ENCODE measurements at places on chromosomes 3 and 15.
A peak's percentile ranks its signal among the peaks of the same experiment; 100 is the strongest.

DNA sequence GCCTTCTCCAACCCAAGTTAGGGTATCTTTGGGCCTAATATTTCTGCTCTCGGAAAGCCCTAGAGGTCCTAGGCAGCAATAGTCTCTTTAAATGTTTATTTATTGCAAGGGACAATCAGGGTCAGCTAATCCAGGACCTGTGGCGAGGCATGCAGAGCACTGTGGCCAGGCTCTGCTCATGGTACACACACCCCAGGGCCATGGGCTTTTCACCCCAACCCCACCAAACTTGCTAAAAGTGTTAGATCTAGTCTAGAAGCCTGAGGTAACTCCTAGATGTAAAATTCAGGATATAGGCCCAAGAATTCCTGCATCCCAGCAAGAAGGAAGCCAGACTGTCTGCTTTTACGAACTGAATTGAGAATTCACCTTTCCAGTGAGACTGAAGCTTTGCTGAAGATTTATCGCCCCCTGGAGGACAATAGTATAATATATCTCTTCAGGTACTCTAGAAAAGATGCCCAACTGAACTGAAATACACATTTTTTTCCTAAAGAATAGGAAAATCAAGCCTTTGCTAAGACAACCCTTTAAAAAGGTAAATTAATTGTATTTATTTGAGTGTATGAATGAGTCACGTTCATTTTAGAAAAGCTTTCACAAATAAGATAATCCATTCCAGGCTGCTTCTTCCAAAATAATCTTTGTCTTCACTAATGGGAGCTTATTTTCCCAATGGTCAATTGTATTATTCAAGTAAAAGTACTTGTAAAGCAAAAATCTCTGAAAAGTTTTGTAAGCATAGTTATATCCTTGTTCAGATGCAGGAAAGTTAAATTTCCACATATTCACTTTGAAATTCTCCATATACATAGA lies 89.8 kb downstream of the LRRC3B start:
- DNase-seq, result peak; percentile 3

GRCh38 chr3:131903988-131904415 lies 130.8 kb downstream of the CPNE4 start:
- DNase-seq, result no peak

- DNase-seq, result no peak
These were observed 195.6 kb downstream of the RPLP1 start for GRCh38 chr15:69648212-69648611.

GRCh38 chr15:37093480-37094332 lies 6.6 kb downstream of the MEIS2 start:
- no peak for DNase-seq

DNA sequence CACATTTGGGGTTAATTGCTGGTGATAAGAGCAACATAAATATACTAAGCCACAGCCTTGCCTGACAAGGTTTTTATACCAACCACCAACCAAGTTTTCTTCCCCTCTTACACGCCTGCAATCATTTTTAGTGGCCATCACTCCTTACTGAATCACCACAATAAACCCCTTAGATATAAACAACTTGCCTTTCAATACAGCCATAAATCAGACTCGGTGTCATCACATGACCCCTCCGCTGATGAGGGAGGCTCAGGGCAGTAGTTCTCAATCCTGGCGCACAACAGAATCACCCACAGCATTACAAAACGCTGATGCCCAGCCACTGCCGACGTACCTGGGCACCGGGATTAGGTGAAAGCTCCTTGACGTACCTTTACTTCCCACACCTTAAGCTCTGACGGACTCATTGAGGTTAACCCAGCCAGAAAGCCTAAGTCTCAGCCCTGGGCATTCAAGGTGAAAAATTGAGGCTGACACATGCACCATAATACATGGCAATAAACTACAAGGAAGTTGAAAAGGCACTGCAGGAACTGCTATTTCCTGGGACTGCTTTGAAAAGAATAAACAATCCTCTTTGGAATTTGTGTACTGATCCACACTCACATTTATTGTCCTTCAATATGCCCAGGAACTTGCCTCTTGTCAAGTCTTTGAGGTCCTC lies 17.1 kb downstream of the ADCY5 start:
- no peak for DNase-seq

DNA sequence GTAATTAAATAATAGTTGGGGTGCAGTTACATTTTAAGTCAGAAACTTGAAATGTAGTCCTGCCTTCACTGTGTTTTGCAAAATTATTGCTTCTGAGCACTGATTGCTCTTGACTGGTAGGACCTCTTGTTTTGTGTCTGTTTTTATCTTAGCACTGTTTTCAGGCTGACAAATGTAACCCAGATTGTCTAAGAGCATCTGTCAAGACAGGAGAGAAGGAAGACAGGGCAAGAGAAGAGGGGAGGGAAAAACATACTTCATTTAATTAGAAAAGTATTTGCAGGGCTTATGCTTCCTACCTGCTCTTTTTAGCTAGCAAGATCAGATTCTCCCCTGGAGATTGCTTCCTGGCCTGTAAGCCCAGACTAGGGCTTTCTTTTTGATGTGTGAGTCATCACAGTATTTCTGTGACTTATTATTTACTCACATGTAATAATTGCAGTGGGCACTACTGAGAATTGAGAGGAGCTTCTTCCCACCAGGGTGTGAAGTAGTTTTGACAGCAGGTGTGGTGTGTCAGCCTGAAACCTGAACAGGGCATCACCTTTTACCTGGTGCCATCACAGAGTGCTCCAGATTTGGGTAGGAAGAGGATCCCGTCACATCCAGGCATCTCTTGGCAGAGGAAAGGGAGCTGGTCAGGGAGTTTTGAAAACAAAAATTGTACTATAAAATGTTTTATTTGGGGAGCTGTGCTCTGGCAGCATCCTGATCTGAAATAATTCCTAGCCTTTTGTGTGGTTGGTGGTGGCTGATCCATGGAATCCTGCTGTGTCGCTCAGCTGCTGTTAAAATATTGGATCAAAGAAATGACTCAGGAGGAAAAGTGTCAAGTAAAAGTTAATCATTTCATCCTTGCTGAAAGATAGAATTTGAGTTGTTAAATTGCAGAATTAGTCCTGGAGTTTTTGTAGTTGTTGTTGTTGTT lies 98.2 kb downstream of the TMEM108 start:
- peak; percentile 8 for DNase-seq

- no peak for DNase-seq
These were observed 218.7 kb upstream of the MDFIC2 start for GRCh38 chr3:70531063-70531657.

GRCh38 chr15:37877851-37878741 lies 56.3 kb upstream of the TMCO5A start:
- DNase-seq, result no peak

GRCh38 chr3:13452490-13453335 lies 27.4 kb upstream of the HDAC11 start:
- no peak for DNase-seq

- no peak for DNase-seq
These were observed 5.2 kb downstream of the SETD5 start for GRCh38 chr3:9402410-9403228.

GRCh38 chr3:195164573-195165264 lies 106.2 kb downstream of the XXYLT1 start:
- no peak for DNase-seq

- DNase-seq, result no peak
These were observed 1.1 kb upstream of the CDC25A start for GRCh38 chr3:48189321-48189720.

- no peak for DNase-seq
These were observed 597.5 kb upstream of the ROBO2 start for GRCh38 chr3:76442374-76442915.

DNA sequence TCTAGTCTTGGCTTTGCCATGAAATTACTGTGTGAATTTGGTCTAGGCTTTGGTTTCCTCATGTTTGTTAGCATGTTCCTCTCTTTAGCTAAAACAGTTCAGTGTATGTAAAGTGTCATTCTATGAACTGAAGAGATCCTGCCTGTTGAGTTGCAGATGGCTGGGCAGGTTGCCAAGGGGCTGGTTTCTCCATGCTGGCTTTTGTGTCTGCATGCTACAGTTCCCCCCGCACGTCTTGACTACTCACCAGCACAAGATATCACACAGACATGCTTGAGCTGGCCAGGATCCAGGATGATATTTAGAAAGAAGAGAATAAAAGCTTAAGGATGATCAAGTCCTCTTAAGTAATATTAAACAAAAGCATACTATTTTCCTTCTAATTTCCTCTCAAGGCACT lies 90.2 kb downstream of the CERS3 start:
- peak; percentile 22 for DNase-seq

DNA sequence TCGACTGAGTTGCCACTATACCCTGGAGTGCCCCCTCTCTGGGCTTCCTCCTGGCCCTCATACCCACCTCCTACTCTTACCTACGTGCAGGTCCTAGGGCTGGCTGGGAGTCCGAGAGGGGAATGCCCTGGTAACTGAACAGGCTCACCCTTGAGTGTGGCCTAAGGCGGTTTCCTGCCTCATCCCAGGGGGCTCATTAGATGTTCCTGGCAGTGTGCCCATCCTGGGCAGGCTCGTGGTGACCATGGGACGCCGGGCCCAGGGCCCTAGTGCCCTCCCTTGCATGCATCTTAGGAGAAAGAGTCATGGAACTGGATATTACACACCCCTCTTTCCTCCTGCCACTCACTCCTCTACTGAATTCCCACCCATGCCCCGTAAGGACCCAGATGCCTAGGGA lies 2.8 kb downstream of the SEMA4B start:
- no peak for DNase-seq

DNA sequence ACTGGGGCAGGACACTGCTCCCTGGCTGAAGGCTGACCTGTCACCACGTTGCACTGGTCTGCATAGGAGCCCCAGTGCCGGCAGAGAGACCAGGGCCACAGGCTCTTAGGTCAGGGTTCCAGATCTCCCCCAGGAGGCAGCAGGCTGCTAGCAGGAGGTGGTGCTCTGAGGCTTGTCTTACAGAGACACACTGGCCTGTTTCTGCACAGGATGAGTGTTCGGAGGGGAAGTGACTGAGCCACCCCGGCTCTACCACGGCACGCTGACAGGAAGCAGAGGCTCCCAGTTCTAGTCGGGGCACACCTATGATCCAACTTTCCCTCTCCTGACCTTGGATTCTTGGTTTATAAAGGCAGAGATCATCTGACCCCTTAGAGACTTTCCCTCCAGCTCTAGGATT lies 8.6 kb downstream of the FBXL22 start:
- DNase-seq, result no peak

GRCh38 chr3:46896386-46896785 lies 18.9 kb downstream of the PTH1R start:
- no peak for DNase-seq

DNA sequence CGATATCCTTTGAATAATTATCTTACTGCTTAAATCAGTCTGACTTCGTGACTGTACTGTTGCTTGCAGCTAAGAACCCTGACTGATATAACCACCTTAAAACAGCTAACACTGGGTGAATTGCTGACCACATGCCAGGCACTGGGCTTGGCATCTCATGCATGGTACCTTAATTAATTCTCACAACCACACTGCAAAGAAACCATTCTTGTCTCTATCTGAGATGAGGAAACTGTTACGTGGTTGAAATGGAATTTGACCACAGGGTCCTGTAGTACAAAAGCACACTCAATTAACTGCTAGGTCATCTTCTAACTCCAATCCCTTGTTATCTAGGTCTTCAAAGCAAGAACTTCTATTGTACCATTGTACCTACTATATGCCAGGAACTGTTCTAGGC lies 92.7 kb upstream of the PRICKLE2 start:
- DNase-seq, result no peak

DNA sequence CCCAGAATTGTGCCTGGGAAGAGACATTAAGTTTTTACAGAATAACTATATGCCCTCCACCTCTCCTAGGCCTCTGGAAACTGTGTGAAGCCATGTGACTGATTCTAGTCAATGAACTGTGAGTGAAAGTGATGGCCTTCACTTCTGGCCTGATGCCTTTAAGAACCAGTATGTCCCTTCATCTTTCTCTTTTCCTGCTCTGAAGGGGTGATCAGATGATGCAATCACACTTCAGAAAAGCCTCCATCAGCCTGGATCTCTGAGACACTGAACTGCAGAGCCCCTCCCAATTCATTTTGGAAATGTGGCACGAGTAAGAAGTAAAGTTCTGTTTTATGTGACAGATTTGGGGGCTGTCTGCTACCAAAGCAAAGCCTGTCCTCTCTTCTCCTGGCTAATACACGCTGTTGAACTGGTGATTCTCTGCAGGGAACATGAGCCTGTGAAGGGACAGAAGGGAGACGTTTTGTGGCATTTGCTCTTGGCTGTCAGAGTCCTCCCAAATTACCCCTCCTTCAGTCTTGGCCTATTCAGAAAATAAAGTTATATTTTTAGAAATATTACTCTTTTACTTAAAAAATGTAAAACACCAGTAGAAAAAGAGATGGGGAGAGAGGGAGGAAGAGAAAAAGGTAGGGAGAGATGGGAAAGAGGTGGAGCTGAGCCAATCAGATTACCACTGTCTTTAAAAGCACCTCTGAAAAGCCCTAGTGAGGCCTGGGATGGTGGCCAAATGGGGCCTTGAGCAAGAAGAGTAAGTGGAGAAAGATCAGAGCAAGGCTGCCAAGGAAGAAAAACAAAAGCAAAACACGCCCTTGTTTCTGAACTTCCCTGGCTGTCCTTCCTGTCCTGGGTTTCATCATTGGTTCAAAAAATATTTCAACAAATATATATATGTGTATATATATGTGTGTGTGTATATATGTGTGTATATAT lies 40.9 kb upstream of the RYK start:
- no peak for DNase-seq

- DNase-seq, result no peak
These were observed 62.3 kb upstream of the PLSCR4 start for GRCh38 chr3:146313031-146313745.

DNA sequence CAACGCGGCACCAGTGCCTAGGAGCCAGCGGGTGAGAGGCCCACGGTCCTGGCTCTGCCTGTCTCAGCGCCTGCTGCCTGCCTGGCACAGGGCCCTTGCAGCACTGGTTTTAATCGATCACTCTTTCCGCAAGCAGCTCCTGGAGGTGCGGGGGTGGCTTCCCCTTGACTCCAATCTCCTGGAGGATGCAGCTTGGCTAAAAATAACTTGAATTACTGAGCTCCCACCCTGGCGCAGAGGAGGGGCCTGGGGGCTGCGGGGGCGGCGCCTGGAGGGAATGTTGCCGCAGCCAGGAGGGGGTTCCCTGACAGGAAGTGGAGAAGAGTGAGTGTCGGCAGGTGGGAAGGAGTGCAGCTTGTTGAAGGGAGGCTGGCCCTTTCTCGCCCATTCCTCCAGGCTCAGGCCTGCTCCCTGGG lies 9.9 kb upstream of the RPL29 start:
- no peak for DNase-seq

GRCh38 chr3:78015856-78016255 lies 976.0 kb downstream of the ROBO2 start:
- no peak for DNase-seq

DNA sequence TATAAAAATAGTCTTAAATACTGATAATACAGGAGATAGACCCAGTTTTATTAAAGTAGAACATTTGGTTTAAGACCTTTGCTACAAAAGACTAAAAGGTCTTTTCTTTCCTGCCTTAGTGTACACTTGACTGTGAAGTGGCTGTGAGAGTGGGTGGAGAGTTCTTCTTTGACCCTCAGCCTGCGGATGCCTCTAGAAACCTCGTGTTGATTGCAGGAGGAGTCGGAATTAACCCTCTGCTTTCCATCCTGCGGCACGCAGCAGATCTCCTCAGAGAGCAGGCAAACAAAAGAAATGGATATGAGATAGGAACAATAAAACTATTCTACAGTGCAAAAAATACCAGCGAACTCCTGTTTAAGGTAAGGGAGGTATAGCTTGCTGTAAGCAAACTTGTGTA lies 36.5 kb downstream of the OXNAD1 start:
- DNase-seq, result no peak

GRCh38 chr15:66947471-66947870 lies 117.9 kb upstream of the SMAD3 start:
- DNase-seq, result no peak

All from GM12864 (cell line).